ENCODE measurements at places on chromosomes 1 and 21.

DNA sequence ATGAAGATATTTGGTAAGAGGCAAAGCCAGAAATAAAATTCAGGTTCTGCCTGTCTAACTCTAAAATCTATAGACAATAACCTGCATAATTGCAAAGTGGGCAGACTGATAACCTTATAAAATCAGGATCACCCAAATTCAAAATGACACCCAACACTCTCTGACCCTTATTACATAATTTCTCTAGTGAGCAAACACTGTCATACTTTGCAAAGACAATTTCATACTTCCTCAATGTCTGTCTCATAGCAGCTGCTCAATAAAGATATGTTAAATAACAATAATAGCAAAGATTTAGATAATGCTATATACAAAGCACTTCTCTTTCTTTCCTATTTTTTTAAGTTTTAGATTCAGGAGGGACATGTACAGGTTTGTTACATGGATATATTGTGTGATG, 118.5 kb downstream of the UCHL5 start:
- no peak for DNase-seq

GRCh38 chr1:12300706-12301105, 70.9 kb downstream of the VPS13D start:
- no peak for DNase-seq

- no peak for DNase-seq
These were observed 161.5 kb downstream of the CENPF start for GRCh38 chr1:214764502-214764901.

GRCh38 chr21:28337315-28337714, 655.4 kb downstream of the LTN1 start:
- no peak for DNase-seq

All from cortex of kidney (tissue), 1 donor.